ENCODE measurements at places on chromosomes 12 and 14.
A peak's percentile ranks its signal among the peaks of the same experiment; 100 is the strongest.

DNA sequence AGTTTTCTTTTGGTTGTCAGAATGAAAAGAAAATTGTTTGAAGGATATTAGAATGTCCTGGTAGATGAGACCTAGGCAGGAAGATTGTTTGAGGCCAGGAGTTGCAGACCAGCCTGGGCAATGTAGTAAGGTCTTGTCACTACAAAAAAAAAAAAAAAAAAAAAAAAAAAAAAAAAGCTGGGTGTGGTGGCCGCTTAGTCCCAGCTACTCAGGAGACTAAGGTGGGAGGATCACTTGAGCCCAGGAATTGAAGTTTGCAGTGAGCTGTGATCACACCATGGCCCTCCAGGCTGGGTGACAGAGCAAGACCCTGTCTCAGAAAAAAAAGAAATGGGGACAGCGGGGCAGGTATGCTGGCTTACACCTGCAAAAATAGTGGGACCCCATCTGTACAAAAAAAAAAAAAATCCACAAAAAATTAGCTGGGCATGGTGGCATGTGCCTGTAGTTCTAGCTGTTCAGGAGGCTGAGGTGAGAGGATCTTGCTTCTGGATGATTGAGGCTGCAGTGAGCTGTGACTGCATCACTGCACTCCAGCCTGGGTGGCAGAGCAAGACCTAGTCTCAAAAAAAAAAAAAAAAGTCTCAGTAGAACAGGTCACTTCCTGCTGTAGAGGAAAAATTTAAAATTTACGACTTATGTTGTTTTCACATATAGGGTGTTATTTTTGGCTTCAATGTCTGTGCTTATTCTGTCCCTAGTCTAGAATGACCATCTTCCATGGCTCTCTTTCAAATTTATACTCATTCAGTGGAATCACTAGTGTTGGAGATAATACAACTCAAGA is 70.7 kb downstream of the PPHLN1 start:
- no peak for DNase-seq

DNA sequence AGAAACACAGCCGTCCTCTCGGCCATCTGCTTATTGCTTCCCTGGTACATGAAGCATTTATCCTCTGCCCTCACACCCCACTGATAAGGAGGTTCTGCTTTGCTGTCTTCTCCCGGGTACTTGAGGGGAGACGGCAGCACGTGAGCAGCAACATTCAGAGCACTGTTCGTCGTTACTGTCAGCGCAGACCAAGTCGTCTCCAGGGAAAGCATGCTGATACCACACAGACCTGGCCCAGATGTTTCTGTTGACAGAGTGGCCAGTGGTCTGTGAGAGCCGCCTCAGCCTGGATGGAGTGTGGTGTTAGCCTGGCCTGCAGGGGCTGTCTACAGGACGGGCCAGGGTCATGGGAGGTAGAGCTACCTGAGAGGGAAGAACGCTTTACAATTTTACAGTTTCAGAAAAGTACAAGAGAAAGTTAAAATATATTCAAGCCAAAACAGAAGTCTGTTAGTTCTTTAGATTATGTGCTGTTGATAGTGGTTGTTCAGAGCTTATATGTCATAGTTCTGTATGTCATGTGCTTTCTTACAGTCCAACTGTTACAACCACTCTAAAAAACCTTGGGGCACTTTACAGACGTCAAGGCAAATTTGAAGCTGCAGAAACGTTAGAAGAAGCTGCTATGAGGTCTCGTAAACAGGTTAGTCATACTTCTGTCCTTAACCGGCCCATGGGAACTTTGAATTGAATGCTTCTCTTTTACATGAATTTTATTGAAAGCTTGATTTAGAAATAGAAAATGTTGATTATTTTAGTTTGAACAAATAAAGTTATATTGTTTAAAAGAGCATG is 38.2 kb downstream of the XRCC3 start:
- DNase-seq: no peak

- peak; percentile 79 for DNase-seq
These were observed 5.1 kb downstream of the CISTR start for GRCh38 chr12:53746592-53747092.

GRCh38 chr12:117020536-117021220 is 78.5 kb downstream of the TESC start:
- no peak for DNase-seq

- DNase-seq: peak; percentile 24
These were observed 8.9 kb downstream of the BICD1 start for GRCh38 chr12:32115404-32116104.

Measured in substantia nigra (tissue), 51 donors.